Bronchial epithelial cell (primary cell): ENCODE measurements at places on chromosomes 16 and 17. TPM values are rescaled to one million over a fixed set of nuclear protein-coding genes. Genes with fewer than 3 reads are reported as not detected.

LITAFD gene
- total RNA-seq: not detected in 2 replicates

ALOX15B gene
- total RNA-seq: 5.8 and 20.6 TPM in 2 replicates

ROGDI gene
- total RNA-seq: 16.1 and 19.8 TPM in 2 replicates

CDRT15 gene
- not detected in 2 replicates for total RNA-seq

GRCh38 chr16:66477028-66477515 is 50.0 kb downstream of the BEAN1 start:
- no peak for DNase-seq

- DNase-seq: peak; percentile 52
These were observed 14.9 kb downstream of the SPATA32 start for GRCh38 chr17:45246861-45247428.

GRCh38 chr16:11474617-11475291 is 112.0 kb downstream of the LITAF start:
- DNase-seq: peak; percentile 92

DNA sequence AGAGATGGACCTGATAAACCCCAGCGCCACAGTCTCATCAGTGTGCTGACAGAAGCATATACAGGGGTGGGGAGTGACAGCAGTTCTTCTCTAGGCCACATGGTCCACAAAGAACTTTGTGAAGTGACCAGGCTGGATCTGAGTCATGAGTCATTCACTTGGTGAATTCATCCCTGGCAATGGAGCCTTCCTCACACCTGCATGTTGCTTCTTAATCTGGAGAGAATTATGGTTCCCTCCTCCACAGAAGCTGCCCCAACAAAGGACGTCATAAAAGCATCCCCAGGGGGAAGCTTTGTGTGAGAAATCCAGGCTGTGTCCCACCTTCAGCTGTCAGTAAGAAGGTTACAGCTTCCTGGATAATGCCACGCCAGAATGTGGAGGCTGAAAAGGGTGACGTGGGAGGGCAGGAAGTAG is 215.6 kb upstream of the MAF start:
- peak; percentile 29 for DNase-seq

- no peak for DNase-seq
These were observed 6.7 kb downstream of the PMM2 start for GRCh38 chr16:8804313-8804712.

GRCh38 chr17:15264542-15264941 is 584 bp downstream of the PMP22 start:
- no peak for DNase-seq

DNA sequence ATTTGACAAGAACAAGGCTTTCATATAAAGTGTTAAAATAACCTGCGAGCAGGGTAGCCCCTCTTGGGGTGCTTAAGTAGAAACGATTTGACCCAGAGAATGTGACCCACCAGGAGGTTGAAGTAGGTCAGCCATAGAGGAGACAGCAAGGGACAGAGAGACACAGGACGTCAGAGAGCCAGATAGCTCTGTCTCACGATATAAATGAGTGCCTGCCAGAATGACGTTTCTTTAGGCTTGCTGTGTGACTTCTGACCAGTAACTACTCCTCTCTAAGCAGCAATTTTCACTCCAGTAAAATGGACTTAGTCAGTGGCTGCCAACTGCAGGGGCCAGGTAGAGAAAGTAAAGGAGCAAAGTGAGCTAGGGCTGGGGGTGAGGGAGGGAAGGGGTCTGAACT is 473.0 kb upstream of the C16orf82 start:
- DNase-seq: no peak

GRCh38 chr17:15920758-15921239 is 24.1 kb upstream of the ADORA2B start:
- peak; percentile 82 for DNase-seq

GRCh38 chr17:7687072-7687907 is at the start of gene TP53:
TP53 (minus strand) TSS chr17:7687490; CDS start chr17:7676594, 10,896 bp downstream.
- peak; percentile 87 for DNase-seq

DNA sequence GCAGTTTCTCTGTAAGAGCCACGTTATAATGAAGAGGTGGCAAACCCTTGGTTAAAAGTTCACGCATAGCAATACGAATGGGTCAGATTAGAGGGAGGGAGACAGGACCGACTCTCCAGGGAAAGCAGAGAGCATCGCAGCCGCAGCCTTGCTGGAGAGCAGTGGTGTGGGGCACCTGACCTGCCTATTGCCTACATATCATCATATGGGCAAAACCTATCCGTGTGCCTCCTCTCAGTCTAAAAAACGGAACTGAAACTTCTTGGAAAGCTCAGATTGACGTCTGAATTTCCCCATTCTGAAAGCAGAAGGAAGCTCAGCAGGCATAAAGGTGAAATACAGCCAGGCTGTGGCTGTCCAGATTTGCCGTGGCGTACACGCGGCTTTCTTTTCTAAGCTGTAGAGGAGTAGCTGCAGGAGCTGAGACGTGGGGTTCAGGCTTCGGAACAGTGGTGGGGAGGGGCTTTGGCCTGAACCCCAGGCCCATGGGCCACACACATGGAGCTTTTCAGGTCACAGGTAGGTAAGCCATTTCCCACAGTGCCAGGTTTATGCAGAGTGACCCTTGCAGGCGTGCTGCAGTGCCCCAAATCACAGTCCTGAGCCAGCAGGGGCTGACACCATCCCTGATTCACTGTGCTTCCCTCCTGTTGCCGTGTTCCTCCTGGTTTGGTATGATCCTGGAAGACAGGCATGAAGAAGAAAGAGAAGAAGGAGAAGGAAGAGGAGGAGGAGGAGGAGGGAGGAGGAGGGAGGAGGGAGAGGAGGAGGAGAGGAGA is 41.6 kb upstream of the TNRC6C start:
- no peak for DNase-seq

DNA sequence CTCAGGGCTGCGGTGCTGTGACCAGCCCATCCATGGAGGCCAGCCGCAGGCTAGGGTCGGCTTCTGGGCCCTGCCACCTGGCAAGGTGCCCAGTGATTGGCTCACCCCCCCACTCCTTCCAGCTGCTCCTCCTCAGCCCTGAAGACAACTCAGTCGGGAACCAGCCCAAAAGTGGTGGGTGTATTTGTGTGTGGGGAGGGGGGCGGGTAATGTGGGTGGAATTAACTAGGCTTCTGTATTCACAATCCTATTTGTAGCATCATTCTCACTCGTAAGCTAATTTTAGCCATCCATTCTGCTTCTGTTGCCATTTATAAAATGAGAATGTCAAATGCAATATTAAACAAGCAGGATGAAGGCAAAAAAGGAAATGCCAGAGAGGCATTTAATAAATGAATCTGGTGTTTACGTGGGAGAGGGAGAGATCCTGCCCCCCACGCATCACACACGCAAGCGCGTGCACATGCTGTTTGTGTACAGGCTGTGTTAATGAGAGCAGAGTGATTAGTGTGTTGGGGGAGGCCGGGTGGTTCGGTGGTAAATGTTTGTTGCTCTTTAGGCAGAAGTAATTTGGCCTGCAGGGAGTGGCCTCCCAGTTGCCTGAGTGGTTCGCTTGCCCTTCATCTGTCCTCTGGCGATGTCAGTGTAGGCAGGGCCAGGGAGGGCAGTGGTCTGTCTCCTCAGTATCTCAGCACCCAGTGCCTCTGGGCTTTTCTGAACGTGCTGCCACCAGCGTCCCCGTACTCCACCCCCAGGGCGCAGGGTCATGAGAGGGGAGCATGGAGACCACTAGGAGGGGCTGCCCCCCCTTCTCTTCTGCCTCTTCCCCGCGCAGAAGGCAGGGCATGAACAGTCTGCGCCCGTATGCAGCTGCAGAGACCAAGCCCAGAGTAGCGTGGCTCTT is 140.1 kb downstream of the CCDC182 start:
- DNase-seq: no peak

- DNase-seq: no peak
These were observed 550 bp upstream of the RNF213 start for GRCh38 chr17:80260069-80260535.

- no peak for DNase-seq
These were observed 66.8 kb downstream of the PIPOX start for GRCh38 chr17:29109477-29110371.

DNA sequence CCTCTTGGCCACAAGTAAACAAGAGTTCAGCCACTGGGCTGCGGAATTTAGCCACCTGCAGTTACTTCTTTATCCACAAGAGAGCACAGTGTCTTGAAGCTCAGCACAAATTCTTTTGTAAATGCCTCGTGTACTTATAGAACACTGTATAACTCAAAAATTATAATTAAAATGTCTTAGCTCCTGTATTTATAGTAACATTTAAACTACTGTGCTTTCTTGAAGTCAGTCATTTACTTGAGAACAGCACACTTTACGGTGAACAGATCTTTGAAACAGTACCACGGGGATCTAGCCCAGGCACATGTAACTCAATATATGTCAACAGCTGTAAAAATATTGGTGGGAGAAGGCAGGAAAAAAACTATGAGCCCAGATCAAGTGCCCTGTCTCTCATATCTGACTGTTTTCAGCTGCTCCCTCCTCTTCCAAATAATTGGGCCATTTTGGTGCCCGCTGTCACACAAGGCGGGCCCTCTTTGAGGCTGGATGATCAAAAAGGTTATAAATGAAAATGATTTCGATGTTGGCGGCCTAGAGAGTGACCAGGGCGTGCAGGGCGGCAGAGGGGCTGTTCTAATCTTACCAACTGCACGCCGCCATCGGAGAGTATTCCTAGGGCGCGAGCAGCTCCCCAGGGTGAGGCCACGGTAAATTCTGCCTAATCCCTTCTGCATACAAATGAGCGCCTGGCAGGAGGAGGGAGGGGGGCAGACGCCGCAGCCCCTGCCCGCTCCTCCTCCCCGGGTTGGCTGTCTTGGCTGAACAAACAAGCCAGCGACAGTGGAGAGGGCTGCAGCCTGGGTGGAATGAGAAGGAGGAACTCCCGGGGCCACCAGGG is 183.2 kb downstream of the C16orf78 start:
- peak; percentile 4 for DNase-seq
